ENCODE measurements at places on chromosomes 3 and 15. TPM values are rescaled to one million over a fixed set of nuclear protein-coding genes. Genes with fewer than 3 reads are reported as not detected.

DNA sequence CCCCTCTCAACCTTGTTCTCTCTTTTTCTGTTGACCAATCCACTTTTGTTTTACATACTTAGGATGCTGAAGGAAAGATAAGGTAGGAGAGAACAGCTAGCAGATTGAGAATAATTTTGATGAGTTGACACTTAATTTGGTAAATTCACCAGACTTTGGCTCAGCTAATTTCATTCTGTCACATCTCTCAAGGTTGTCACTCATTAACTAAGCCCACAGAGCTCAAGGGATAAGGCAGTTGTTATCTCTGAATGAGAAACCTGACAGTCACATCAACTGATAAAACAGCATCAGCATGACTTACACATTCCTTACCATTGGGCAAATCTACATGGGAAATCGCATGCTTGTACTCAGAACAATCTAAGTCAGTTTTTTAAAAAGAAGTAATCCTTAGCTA is 591.4 kb downstream of the NLGN1 start:
- no peaks in the 10 kb centered on the region for H3K4me1 ChIP-seq
- H3K27ac ChIP-seq, result no peak overlapping the region
- no peak overlapping the region for H3K4me3 ChIP-seq
- DNase-seq, result no peak
- no peaks in the 10 kb centered on the region for H3K36me3 ChIP-seq
- no peaks in the 10 kb centered on the region for H3K27me3 ChIP-seq

DNA sequence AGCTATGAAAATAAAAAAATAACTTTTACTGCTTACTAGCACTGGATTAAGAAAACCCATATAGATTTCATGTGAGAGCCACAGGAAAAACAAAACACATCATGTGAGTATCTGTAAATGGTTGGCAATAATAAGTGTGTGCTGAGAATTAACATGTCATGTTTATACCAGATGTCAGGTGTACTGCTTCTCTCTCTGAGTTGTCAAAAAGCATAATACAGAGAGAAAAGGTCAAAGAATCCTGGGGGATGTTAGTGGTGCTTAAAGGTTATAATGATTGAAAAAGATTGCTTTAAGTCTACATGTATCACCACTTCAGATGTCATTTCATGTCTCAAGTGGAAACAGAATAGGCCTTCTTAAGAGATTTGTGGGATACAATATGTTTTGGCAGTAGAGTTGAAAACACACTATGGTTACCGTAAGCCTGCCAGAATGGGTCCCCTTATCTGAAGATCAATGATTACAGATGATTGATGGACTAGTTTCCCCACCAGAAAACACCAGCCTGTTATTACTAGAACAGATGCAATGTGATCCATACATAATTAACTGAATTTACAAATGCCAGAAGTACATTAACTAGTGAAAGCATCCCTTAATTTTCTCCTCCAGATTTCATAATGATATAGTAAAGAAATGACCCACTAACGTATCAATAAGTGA is 204.1 kb downstream of the CNTN3 start:
- H3K27ac ChIP-seq, result no peak overlapping the region
- no peaks in the 10 kb centered on the region for H3K36me3 ChIP-seq
- no peak overlapping the region for H3K4me3 ChIP-seq
- no peak for DNase-seq
- no peaks in the 10 kb centered on the region for H3K27me3 ChIP-seq

The AGBL1 gene
- not detected for total RNA-seq

The CELF6 gene
- total RNA-seq, result 2.8 TPM

The FAM174B gene
- 2.6 TPM for total RNA-seq

Data from natural killer cell (primary cell).